Fibroblast of skin of scalp (primary cell): ENCODE measurements at places on chromosomes 4 and X.

DNA sequence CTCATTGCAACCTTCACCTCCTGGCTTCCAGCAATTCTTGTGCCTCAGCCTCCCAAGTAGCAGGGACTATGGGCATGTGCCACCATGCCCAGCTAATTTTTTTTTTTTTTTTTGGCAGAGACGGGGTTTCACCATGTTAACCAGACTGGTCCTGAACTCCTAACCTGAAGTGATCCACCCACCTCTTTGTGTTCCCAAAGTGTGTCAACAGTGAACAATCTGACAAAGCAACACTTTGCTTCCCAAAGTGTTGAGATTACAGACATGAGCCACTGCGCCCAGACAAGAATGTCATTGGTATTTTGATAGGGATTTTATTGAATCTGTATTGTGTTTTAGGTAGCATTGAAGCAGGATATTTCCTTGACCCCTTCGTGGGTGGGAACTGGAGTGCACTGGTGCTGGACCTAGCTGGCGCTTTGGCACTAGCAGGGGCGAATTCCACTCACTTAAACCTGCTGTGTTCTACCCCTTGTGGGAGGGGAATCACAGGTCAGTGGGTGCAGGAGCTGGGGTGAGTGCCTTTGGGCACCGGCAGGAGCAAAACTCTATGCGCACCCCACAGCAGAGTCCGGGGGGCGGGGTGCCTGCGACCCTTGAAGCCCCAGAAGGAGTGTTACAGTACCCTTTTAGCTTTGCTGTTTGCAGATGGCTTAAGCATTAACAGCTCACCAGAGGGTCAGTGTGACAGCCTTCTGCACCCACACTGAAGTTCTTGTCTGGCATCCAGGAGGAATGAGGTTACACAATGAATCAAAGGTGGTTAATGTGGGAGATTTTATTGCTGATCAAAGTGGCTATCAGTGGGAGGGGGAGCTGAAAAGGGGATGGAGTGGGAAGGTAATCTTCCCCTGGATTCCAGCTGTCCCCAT lies 21.9 kb downstream of the KLF8 start:
- DNase-seq, result no peak

DNA sequence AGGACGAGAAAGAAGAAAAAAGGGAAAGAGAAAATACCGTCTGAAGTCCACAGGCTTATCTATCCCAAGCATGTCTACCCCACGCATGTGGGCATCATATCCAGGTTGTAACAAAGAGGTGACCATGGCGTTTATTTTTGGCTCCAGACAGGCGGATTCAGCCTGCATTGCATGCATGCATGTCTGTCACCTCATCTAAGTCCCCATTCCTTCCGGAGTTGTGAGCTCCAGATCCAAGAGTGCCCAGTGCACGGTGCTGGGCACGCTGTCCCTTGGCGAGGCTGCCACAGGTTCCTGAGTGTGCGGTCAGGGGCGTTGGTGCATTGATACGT lies 905 bp upstream of the GALNTL6 start:
- no peak for DNase-seq

GRCh38 chrX:48488034-48488433 lies 12.0 kb downstream of the FTSJ1 start:
- DNase-seq, result no peak

DNA sequence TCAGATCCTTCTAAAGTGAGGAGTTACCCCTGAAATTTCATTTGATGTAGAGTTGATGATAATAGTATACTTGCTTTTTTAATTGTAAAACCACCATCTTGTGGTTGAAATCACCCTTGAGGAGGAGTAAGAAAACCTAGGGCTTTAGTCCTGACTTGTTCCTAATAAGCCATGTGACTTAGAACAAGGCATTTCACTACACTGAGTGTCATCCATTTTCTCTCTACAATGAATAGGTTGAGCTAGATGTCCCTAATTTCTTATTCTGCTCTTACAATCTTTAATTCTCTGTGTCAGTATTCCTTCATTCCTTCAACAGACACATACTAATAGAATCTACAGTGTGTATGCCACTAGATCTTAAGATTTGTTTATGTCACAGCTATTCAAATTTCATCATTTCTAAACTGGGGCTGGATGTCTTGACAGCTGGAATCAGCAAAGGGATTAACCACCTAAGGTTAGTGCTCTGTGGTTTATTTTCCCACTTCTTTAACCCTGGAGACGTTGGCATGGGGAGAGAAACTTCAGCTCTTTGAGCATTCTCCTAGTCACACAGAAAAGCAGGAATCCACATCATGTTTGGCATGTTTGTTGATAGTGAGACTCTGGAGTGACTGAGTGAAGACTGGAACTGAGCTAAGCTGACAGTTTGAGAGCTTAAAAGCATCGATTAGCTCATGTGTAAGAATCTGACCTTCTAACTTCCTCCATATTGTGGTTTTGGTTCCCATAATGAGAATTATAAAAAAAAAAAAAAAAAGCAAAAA lies 246.3 kb downstream of the NDST4 start:
- no peak for DNase-seq

- no peak for DNase-seq
These were observed 186.1 kb upstream of the CASK start for GRCh38 chrX:42109428-42109827.

GRCh38 chr4:168511780-168512489 lies 15.1 kb downstream of the PALLD start:
- no peak for DNase-seq

- DNase-seq, result peak; percentile 92
These were observed 167.5 kb upstream of the MAP3K15 start for GRCh38 chrX:19682712-19683331.
